ENCODE measurements at places on chromosomes 3 and 15.

- no peak for DNase-seq
Measured at GRCh38 chr3:188962253-188963247, 209.2 kb upstream of the TPRG1 start.

GRCh38 chr3:47469616-47470015 lies 6.1 kb downstream of the SCAP start:
- no peak for DNase-seq

GRCh38 chr15:60191821-60192220 lies 187.7 kb downstream of the FOXB1 start:
- no peak for DNase-seq

DNA sequence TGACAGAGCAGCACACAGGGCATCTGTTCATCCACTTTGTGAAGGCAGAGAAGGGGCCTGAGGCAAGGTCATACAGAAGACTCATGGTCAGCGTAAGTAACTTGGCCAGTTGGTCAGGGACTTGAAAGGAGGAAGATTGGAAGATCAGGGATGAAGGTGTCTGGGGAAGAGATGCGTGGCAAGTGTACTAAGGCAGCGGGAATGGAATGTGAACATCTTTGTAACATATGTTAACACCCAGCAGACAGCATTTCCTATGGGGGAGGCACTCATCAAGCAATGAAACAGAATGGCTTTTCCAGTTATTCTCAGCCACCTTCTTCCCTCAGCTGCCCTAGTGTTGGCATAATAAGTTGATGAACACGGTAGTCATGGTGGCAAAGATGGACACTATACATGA lies 7.8 kb upstream of the RFC4 start:
- DNase-seq, result no peak

DNA sequence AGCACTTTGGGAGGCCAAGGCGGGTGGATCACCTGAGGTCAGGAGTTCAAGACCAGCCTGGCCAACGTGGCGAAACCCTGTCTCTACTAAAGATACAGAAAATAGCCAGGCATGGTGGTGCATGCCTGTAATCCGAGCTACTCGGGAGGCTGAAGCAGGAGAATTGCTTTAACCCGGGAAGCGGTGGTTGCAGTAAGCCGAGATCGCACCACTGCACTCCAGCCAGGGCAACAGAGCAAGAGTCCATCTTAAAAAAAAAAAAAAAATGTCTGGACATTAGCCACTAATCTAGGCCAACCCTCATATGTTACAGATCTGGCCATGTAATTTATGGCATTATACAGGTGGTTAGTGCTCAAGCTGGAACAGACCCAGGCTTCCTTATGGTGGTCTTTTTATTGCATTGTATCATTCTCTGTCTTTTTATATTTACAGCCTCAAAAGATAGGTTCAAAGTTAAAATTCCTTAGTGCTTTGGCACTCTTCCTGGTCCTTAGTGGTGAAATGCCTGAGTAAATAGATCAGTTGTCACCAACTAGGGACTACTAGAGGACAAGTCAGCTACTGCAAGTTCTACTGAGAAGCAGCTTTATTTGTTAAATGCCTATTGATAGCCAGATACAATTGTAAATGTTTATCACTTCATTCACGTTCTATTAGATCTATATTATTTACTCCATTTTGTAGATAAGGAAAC lies 16.0 kb downstream of the STARD9 start:
- peak; percentile 47 for DNase-seq

- DNase-seq, result no peak
Measured at GRCh38 chr3:112308151-112308911, 14.3 kb upstream of the SLC9C1 start.

DNA sequence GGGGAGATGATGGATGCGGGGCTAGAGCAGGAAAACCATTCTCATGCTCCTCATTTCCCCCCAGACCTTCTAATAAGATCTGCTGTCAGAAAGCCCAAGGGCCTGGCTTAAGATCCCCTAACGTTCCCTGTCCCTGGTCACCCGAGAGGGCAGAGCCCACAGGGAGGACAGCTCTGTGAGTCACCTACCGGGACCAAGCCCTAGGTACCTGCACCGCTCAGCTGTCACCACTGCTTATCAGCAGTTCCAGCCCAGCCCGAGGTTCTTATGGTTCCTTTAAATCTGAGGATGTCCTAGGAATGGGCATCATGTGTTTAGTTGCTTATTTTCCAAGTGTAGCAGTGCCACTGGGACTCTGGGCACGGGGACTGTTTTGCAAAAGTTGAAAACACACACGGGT lies 53.0 kb downstream of the ATP10A start:
- DNase-seq, result no peak

DNA sequence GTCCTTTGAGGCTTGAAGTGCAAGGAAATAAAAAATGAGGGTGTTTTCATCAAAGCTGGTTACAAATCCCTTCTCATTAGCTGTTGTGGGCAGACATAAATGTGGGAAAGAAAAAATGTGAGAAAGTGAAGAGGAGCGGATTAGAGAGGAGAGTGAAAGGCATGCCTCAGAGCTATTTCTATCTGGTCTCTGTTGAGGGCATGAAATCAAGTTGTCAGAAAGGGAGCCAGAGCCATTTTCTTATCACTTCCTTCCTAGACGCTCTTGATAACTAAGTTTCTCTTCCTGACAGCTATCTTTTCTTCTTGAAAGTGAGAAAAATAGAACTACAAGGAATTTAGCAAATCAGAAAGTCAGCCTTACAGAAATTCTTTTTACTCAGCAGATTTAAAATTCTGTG lies 20.8 kb upstream of the CAPN3 start:
- no peak for DNase-seq

- DNase-seq, result no peak
Measured at GRCh38 chr3:16132190-16132589, 42.3 kb upstream of the GALNT15 start.

DNA sequence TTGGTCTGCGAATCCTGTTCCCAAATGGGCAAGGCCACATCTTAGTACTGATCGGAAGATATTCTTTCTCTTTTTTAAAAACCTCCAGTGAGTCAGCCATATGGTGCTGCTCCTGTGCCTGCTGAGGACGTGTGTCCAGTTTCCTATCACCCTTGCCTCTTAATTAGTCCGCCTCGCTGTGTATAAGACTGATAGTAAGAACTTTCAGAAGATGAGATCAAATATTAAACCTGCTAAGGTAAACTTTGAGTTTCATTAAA lies 612 bp downstream of the UBA5 start:
- DNase-seq, result no peak

DNA sequence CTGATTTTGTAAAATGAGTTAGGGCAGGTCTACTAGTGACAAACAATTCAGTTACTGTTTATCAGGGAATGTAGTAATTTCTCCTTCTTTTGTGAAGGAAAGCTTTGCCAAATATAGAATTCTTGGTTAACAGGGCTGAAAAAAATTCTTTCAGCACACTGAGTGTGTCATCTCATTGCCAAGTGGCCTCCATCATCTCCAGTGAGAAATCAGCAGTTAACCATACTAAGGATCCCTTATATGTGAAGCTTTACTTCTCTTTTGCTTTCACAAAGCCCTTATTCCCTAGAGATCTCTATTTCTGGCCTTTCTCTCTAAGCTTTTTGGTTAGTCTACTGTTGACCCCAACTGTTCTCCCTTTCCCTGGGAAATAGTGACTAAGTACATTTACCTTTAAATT lies 269.1 kb downstream of the SCAPER start:
- no peak for DNase-seq

DNA sequence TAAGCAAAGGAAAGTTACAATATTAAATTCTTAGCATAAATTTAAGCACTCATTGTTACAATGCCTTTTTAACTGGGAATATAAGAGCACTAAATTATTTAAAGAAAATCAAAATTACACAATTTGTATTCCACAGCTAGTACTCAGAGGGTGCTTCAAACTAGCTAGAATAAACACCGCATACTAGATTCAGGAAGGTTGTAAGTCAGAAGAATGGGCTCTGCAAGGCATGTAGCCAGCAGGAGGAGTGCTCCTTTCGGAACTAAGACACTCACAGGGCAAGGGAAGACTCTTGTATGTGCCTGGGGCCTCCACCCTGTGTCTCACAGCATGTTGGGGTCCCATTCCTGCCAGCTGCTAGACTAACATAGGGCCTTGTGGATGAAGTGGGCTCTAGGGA lies 327.7 kb upstream of the ALCAM start:
- no peak for DNase-seq

DNA sequence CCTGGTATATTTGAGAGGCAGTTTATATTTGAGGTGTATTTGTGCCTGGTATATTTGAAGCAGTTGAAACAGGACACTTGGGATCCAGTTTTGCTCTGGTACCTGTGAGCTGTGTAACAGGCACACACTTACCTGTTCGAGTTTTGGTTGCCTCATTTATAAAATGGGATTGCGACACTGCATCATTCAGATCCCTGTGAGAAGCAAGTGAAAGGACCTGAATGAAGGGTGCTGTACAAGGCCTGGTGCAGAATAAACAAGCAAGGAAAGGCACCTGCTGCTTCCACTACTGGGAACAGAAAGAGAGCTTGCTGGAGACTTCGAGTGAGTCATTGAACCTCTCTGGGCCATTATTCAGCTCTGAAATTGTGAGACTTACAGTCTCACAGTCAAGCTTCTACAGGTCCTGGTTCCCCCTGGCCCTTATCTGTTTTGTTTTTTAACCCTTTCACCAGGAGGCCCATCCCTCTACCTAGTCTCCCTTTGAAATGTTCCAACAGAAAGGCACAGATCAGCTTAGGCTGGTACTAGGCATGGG lies 11.5 kb downstream of the FETUB start:
- no peak for DNase-seq

DNA sequence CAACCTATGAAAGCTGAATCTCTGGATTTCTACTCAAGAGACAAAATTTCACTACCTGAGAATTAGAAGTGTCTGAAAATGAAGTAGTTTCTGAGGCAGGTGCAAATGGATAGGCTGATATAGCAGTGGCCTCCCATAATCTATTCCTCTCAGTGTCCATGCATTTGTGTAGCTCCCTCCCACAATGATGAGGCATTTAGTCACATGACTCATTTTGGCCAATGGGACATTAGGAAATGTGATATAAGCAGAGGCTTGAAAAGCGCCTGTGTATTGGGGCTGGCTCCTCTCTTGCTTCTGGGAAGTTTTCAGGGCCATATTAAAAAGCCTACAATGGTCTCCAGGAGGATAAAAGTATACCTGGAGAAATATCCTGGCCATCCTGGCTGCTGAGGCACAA lies 79.7 kb upstream of the MRPL3 start:
- no peak for DNase-seq

DNA sequence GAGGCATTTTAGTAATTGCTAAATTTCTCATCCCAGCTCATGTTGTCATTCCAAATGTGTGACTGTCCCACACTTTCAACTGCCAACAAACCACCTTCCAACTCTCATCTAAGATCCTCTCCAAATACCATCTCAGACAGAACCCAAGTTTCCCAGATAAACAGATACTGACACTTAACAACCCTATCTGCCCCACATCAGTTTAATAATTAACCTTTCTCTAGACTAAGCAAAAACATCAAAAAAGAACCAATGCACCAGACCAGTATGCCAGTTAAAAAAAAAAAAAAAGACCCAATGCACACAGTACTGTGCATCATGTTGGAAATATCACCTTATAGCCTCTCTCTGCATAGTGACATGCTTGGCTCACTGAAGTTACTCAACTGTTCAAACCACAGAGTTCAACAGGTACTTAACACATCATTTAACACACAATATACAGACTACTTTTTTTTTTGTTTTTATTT lies 5.5 kb downstream of the SFMBT1 start:
- no peak for DNase-seq

DNA sequence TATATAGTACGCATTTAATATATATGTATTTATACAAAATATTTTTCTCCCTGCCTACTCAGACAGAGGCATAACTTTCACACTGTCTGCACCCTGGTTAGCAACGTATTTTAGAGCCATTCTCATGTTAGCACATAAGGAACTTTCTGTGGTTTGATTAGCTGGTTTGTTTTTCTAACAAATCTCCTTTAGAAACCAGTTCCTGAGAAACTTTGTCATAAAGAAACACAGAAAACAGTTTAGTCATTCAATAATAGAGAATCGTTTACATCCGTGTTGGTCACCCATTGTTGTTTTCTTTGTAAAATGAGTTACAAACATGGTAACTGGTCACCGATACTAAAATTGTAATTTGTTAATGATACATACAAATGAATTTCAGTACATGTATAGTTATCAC lies 5.9 kb upstream of the NGRN start:
- no peak for DNase-seq

DNA sequence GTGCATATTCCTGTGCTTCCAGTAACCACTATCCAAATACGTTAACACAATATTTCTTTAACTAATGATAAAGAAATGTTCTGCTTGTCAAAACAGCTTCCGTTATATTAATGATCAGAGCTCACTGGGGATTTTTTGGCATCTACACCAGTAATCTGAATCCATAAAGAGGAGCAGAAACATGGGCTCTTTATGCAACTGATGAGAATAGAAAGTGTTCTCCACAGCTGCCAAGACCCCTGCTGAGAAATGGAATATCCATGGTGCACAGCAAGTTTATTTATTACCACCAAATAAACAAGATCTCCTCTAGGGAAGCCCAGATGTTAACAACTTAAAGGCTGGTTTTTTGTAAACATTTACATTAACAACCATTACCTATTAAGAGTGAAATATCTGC lies 54.5 kb downstream of the ALDH1A2 start:
- no peak for DNase-seq

GRCh38 chr3:94500146-94500545 lies 437.3 kb downstream of the NSUN3 start:
- DNase-seq, result no peak

- DNase-seq, result no peak
Measured at GRCh38 chr15:53390549-53390948, 368.9 kb downstream of the WDR72 start.

DNA sequence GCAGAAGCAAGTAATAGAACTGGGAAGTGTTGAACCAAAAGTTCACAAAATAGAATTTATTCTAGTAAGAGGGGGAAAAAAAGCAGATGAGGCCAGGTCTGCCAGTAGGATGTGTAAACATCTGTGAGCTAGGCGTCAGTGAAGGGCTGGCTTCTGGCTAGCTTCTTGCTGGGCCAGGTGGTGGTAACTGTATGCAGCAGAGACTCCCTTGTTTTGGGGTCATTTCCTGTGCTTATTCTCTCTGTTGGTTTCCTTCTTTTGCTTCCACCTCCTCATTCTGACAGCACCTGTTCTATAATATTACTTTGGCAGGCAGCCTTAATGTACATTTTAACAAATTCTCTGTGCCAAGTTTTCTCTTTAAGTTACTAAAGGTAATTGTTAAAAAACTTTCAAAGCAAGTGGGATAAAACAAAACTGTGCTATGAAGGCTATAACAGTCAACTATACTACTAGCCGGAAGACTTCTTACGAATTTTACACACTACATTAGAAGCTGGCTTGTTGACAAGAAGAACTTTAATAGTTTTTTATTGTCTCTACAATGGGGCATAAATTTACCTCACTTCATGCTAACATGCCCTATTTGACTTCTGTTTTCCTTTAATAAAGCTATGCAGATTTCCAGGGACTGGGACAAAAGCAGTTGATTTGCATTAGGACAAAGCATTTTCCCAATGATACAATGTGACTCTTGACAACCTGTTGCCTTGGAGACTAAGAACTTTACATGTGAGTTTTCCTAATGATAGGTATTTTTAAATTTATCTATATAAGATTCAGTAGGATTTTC lies 318.8 kb upstream of the NAALADL2 start:
- no peak for DNase-seq
